ENCODE measurements at places on chromosomes 13 and 19.

GRCh38 chr13:33259296-33259695 is 26.3 kb downstream of the STARD13 start:
- no peak for DNase-seq

DNA sequence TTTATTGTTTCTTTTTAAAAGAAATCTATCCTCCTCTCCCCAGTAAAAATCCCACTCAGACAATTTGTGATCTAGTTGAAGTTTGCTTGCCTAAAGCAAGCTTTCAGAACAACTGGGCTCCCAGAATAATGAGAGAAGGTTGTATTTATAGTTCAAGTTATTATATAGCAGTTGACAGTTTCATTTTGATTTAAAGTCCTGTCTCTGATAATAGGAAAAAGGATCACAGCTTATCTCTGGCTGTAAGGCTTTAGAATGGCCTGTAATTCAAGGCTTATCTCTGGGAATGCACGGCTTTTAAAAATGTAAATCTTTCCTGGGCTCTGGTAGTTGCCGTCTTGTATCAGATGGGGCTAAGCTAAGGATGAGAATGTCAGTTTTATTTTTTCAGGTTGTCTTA is 123.3 kb upstream of the TMTC4 start:
- DNase-seq = no peak

DNA sequence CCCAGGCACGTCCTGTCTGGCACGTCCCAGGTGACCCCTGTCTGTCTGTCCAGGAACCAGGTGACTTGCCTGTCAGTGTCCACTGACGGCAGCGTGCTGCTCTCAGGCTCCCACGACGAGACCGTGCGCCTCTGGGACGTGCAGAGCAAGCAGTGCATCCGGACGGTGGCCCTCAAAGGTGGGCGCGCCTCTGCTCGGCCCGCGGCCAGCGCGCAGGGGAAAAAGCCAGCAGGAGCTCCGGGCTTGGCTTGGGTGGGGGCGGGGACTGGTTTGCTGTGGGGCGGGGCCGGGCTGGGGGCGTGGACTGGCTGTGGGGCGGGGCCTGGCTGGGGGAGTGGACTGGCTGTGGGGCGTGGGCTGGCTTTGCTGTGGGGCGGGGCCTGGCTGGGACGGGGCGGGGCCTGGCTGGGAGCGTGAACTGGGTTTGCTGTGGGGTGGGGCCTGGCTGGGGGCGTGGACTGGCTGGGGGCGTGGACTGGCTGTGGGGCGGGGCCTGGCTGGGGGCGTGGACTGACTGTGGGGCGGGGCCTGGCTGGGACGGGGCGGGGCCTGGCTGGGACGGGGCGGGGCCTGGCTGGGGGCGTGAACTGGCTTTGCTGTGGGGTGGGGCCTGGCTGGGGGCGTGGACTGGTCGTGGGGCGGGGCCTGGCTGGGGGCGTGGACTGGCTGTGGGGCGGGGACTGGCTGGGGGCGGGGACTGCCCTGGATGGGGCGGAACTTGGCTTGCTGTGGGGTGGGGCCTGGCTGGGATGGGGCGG is 7.2 kb downstream of the WDR18 start:
- no peak for DNase-seq

DNA sequence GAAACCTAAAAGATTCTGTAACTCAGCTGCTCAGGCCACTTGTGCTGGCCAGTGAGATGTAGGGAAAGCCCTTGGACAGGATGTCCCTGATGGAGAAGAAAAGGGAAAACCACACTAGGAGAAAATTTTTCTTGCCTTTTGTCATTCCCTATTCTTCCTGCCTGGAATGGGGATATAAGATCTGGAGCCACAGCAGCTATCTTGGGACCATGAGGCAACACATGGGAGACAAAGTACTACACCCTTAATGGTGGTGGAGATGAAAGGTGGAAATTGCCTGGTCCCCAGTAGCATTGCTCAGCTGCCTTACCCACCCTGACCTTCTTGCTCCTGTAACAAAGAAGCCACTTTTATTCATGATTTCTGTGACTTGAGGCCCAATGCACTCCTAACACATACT is 9.4 kb downstream of the RSPH6A start:
- DNase-seq = no peak

DNA sequence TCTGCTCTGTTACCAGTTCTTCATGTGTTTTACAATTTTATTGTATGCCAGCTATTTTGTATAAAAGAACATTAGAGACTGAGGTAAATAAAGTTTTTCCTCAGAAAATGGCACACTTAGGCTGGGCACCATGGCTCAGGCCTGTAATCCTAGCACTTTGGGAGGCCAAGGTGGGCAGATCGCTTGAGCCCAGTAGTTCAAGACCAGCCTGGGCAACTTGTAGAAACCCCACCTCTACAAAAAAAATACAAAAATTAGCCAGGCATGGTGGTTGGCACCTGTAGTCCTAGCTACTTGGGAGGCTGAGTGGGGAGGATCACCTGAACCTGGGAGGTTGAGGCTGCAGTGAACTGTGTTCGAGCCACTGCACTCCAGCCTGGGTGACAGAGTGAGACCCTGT is 32.0 kb downstream of the CCDC8 start:
- no peak for DNase-seq
